ENCODE measurements at places on chromosomes 16 and 17.
A peak's percentile ranks its signal among the peaks of the same experiment; 100 is the strongest.

- no peak for DNase-seq
These were observed 95.7 kb upstream of the AKTIP start for GRCh38 chr16:53598511-53599275.

DNA sequence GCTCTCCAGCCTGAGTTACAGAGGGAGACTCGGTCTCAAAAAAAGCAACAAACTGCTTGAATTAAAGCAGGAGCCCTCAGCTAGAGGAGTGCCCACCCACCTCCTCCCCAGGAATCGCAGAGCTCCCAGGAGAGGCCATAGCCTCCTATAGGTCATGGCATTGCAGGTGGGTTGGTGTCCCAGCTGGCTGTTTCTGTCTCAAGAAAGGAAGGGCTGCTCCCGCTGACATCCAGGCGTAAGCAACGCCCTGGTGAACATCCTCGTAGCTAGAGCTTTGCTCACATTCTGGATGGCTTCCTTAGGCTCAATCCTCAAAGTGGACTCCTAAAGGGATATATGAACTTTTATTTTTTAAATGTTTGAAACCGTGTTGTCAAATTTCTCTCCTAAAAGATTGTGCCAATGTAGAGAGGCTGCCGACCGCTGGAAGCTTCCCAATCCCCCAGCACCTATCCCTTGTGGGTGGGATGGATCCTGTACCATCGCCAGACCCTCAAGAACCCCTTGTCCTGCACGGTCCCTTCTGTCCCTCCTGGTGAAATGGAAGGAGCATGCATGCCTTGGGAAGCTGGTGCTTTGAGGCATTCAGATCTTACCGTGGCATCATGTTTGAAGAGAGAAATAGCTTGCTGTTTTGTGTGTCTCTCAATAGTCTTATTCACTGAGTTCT lies 5.9 kb downstream of the NLRC5 start:
- DNase-seq, result no peak

DNA sequence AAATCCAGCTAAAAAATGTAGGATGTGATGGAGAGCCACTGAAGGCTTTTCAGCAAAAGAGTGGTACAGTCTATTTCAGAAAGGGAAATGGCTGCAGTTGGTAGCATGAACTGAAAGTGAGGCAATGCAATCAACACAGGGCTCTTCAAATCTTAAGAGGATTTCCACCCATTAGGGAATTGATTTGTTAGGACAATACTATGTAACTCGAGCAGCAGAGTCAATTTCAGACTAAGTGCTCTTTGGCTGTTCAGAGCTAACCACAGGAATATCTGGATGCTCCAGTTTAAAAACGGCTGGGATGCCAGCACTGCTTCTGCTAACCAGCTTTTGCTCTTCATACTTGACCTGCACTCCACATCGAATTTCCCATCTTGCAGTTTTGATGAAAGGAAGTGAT lies 24.6 kb downstream of the CACNG1 start:
- DNase-seq, result no peak

DNA sequence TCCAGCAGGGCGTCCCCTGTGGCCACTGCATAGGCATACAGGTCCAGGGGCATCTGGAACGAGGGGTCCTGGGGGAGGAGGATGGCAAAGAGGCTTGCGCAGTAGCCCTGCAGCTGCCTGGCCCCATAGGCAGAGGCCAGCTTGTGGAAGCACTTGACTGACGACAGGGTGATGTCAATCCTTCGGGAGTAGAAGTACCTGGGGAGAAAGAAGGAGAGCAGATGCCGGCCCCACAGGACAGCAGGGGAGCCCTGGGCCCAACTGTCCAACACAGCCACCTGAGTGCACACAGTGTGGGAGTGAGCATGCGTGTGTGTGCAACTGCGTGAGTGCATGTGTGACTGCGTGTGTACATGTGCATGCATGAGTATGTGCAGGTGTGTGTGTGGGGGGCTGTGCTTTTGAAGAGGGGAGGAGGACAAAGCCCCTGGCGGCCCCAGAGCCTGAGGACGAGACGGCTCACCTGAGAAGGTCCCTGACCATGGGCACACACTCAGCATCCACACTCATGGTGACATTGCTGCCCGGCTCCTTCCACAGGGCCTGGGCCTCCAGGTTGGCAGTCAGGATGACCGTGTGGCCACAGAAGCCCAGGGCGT lies 7.1 kb downstream of the LGALS3BP start:
- DNase-seq, result no peak

GRCh38 chr16:49793244-49793643 lies 62.7 kb downstream of the ZNF423 start:
- no peak for DNase-seq

DNA sequence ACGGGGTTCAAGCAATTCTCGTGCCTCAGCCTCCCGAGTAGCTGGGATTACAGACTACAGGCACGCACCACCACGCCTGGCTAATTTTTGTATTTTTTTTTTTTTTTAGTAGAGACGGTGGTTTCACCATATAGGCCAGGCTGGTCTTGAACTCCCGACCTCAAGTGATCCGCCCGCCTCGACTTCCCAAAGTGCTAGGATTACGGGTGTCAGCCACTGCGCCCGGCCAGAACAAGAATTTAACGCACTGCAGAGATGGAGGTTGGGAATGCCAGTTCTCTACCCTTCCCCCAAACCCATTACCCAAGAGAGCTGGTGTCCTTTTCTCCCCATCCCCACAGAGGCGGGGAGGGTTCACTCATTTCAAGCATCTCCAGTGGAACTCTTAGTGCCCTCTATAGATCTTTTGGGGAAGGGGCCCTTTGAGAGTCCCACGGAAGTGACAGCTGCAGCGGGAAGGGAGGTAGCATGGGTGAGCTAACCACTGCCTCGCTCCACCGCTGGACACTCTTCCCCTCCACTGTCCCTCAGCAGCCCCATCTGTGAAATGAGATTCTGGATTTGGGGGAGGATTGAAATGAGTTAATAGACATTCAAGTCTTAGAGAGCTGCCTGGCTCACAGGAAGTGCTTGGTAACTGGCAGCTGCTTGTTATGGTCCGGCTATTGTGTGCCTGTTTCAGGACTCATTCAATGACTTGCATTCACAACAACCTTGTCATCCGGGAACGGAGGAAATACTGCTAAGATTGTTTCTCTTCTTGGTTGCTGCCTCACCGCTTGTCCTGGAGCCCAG lies 3.5 kb upstream of the UBALD2 start:
- DNase-seq, result no peak

DNA sequence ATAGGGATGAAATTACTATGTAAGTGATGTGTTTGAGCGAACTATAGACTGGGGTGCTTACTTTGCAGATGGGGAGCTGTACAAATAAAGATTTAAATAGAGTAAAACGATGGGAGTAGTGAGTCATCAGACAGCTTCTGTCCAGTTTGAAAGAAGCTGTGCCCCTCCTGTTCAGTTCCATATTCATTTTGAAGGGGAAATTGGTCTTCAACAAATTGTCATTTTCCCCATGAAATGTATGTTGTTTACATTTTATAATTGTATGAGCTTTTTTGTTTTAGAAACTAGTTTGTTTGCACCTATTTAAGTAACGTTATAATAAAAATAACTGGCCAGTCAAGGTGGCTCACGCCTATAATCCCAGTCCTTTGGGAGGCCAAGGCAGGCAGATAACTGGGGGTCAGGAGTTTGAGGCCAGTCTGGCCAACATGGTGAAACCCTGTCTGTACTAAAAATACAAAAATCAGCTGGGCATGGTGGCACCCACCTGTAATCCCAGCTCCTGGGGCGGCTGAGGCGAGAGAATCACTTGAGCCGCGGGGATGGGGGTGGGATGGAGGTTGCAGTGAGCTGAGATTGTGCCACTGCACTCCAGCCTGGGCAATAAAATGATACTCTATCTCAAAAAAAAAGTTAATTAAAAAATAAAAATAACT lies 20.2 kb downstream of the SEC14L1 start:
- no peak for DNase-seq

DNA sequence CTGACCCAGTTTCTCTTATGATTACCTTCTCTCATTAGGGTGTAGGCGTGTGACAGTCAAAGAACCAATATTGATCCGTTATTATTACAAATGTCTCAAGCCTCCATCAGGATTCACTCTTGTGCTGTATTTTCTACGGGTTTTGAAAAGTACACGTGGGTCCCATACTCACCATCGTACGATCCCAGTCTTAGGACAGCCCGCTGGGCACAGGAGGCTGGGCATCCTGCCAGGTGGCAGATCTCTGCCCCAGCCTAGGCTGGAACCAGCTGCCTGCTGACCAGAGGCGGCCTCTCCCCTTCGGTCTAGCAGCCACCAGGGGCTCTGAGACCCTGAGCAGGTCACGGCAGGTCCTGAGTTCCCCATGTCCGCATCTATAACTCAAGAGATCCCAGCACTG lies 2.0 kb upstream of the METRNL start:
- DNase-seq, result no peak

- no peak for DNase-seq
These were observed 31.7 kb upstream of the LCMT1 start for GRCh38 chr16:25079637-25080378.

DNA sequence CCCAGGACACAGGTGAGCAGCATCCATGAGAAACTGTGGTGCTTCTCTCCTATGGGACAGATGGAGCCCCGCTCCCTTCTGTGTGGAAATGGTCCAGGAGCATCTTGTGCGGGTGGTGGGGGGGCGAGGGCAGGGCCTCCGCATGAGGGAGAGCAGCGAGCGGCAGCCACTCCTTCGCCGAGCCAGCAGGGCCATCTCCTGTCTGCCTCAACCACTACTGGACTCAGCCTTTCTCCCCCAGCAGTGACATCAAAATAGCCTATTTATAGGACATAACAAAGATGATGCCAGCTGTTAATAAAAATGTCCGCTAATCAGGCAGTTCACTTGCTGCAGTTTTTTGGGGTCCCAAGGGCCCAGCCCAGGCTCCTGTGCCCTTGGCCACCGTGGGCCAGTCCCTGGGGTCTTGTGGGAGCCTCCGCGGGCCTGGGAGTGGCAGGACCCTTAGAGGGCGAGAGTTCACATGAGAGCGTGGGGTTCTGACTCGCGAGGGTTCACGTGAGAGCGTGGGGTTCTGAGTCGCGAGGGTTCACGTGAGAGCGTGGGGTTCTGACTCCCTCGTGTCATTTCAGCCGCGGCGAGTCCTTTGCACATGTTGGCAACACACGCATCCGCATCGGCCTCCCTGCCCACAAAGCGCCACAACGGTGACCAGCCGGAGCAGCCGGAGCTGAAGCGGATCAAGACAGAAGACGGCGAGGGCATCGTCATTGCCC lies 47.4 kb downstream of the WDR45B start:
- DNase-seq, result no peak

DNA sequence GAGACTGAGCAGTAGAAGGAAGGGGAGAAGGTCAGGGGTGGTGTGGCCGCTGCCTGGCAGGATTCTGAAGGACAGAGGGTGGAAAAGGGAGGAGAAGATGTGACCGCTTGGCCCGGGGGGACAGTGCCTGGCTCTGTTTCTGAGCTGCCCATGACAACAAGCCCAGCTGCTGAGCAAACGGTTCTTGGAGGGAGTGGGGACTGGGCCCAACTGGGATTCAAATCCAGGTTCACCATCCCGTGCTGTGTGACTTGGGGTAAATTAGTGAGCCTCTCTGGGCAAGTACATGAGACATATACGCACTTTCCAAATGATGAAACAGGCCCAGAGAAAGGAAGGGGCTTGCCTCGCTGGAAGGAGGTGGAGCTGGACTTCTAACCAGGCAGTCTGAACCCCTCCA lies 23.3 kb downstream of the SEC14L5 start:
- DNase-seq, result no peak

DNA sequence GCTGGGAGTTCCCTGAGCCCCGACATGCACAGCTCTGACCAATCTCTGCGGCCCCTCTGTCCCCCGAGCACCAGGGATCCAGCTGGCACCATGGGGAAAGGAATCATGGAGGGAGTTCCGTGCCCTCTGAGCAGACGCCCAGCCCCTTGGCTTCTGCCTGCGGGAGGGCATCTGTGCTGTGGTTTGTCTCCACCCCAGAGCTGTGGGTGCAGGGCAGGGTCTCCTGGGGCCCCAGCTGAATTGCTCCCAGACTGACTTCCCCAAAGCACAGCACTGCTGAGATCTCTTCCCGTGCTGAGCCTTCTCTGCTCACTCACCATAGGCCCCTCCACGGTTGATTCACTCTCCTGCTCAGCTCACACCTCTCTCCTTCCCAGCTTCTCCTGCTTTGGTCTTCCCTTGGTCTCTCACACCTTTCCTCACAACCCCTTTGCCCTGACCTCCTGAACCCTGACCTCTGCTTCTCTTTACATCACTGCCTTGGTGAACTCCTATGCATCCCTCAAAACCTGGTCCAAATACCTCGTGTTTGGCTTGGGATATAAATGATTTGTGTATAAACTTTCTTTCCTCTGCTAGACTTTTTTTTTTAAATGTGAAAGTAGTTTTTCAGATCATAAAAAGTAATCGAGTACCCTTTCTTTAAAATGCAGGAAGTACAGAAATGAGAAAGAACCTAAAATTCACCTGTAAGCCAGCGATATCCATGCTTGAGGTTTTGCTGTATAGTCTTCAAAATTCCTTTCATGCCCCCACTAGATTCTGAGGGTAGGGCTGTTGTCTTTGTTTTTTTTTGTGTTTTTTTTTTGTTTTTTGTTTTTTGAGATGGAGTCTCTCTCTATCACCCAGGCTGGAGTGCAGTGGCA lies 265.3 kb downstream of the SEC14L1 start:
- DNase-seq, result no peak

GRCh38 chr16:81810894-81811538 lies 31.9 kb downstream of the PLCG2 start:
- no peak for DNase-seq

DNA sequence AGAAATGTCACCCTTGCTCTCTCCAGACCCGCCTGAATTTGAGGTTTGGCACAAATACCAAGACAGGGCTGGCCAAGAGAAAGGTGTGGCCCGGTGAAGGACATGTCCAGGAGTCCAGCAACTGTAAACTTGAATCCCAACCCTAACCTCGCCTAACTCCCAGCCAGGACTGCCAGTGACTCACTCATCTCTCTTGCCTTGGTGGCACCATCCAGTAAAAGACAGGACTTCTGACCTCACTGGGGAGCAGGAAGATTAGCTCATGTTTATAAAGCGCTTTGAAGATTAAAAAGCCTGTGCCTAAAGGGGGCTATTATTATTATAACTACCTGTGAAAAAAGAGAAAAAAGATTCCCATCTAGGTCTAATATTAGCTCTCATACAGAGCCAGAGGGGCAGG lies 335.3 kb downstream of the SOX9 start:
- DNase-seq, result no peak

GRCh38 chr17:7383742-7384488 lies 3.0 kb downstream of the TNK1 start:
- DNase-seq, result peak; percentile 78

GRCh38 chr17:72705905-72706395 lies 386.5 kb downstream of the SLC39A11 start:
- DNase-seq, result no peak

- DNase-seq, result peak; percentile 9
These were observed 7.0 kb downstream of the DHX40 start for GRCh38 chr17:59572301-59572924.

- no peak for DNase-seq
These were observed 3.0 kb downstream of the CDRT4 start for GRCh38 chr17:15464231-15464985.

GRCh38 chr16:84423416-84423837 lies 55.1 kb downstream of the ATP2C2 start:
- no peak for DNase-seq

- no peak for DNase-seq
These were observed 265.9 kb downstream of the SLC39A11 start for GRCh38 chr17:72826602-72827001.

GRCh38 chr17:40550608-40551007 lies 14.7 kb downstream of the CCR7 start:
- no peak for DNase-seq
